ENCODE measurements at places on chromosomes 16 and 17. TPM values are rescaled to one million over a fixed set of nuclear protein-coding genes. Genes with fewer than 3 reads are reported as not detected.

Gene GAS2L2
- not detected for total RNA-seq

Gene CA4
- not detected for total RNA-seq

Gene SMTNL2
- total RNA-seq = 1.7 TPM

Gene FCSK
- total RNA-seq = 16.8 TPM

Gene B3GNT9
- total RNA-seq = 44.9 TPM

Gene SLC13A2
- total RNA-seq = not detected

Gene GAS7
- 18.4 TPM for total RNA-seq

Gene KRT24
- total RNA-seq = not detected

Gene SLC38A8
- not detected for total RNA-seq

Gene VASN
- total RNA-seq = 62.7 TPM

Gene ELMO3
- total RNA-seq = 1.7 TPM

Gene KRTAP16-1
- total RNA-seq = not detected

Gene TBX6
- 0.75 TPM for total RNA-seq

Gene TEX14
- total RNA-seq = 0.13 TPM

GRCh38 chr17:50484386-50485155 lies 5.9 kb downstream of the RSAD1 start:
- DNase-seq = no peak

DNA sequence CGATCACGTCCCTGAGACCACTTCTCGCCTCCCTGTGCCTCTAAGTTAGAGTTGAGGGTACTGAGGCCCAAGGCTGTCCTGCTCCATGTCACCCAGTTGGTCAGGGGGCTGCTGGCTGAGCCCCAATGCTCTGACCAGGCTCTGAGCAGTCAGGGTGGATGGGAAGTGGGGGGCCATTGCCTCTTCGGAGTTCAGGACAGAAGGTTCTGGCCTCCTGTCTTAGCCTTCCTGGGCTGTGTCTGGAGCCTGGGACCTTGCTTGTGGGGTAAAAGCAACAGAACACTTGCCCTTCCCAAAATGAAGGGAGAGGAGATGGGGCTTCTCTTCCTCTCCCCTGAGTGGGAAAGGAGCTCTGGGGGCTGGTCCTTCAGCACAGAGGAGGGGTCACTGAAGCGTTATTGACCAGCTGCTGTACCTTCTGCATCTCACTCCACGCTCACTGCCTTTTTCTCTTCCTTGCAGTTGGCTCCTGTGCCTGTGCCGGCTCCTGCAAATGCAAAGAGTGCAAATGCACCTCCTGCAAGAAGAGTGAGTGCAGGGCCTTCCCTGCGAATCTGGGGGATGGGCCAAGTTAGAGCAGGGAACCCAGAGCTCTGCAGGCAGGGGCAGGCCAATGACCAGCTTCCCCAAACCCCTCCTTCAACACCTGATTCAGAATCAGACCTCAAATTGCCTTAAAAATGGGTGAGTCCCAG lies 580 bp downstream of the MT1X start:
- DNase-seq = no peak

- DNase-seq = no peak
Observed at GRCh38 chr17:61462719-61463315, 10.6 kb downstream of the TBX4 start.

DNA sequence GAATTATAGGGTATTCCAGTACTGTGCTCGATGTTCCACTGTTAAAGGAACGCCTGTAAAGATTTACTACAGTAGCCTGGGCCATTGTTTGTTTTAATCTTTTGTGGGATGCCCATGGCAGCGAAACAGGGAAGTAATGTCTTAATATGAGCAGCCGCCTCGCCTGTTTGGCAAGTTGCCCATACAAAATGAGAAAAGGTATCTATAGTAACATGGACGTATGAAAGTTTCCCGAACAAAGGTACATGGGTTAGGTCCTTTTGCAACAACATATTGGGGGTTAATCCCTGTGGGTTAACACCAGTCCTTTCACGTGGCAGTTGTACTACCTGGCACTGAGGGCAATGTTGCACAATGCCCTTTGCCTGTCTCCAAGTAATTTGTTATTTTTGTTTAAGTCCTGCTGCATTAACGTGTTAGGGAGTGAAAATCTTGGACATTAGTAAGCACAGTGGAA lies 21.1 kb upstream of the TMC5 start:
- no peak for DNase-seq

DNA sequence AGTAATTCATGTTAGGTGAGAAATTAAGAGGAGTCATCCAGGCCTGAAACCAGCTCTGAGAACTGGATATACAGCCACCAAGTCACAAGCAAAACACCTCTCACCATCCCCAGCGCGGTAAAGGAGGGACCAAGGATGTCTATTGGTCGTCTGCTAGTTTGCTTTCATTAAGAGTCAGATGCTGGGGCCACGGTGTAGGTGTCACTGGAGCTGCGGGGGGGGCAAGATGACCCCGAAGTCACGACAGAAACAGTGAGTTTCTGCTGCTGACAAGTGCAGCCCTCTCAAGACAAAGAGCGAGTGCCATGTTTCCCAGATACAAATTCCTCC lies 790 bp downstream of the NCBP3 start:
- no peak for DNase-seq

- DNase-seq = no peak
Observed at GRCh38 chr17:60641126-60641525, 36.5 kb upstream of the BCAS3 start.

DNA sequence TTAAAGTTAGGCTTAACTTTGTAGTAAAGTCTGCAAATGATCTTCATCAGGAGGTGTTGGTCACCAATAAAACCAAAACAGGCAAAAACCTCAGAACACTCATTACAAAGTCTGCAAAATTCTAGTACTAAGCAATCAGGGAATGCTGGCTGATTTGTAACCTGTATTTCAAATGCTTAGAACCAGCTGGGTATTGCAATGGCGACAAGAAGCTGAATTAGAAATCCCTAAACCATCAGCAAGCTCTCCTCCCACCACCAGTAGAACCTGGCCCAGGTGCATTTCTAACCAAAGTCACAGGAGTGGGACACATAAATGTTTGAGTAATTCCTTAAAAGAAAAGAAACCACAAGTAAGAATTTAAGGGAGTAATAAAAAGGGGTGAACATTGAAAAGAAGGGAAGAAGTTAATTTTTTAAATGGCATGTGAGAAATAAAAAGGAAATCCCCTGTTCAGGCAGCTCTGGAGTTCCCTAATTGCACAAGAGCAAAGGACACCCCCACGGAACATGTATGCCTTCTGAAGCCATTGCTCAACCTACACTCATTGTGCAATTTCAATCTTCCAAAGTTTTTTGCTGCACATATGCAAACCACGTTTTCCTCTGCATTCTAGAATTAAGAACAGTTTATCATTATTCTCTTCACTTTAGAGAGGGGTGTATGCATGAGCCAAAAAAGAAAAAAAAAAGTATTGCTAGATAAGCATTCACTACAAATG lies 102.9 kb downstream of the HIC1 start:
- no peak for DNase-seq

GRCh38 chr16:86224126-86224525 lies 286.2 kb upstream of the FOXF1 start:
- no peak for DNase-seq

GRCh38 chr16:66746682-66747081 lies 4.7 kb downstream of the DYNC1LI2 start:
- DNase-seq = no peak

DNA sequence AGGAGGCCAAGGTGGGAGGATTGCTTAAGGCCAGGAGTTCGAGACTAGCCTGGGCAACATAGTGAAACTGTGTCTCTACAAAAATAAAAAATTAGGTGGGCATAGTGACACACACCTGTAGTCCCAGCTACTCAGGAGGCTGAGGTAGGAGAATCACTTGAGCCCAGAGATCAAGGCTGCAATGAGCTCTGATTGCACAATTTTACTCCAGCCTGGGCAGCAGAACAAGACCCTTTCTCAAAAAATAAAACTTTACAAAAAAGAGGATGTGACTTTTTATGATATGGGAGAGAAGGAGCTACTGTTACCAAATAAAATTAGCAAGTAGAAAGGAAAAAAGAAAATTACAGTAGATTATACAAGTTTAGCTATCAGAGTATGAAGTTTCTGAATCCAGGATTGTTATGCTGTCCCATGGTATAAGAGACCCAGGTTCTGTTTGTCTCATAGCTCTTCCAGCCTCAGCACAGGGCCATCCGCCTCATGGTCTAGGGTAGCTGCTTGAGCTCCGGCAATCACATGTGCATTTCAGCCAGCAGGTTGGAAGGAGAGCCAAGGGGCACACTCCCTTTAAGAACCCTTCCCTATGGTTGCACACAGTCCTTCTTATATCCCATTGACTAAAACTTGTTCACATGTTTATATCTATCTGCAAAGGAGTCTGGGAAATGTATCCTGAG lies 13.5 kb downstream of the EEF2K start:
- DNase-seq = no peak

GRCh38 chr16:30797670-30798309 lies 10.8 kb upstream of the ZNF629 start:
- DNase-seq = no peak

DNA sequence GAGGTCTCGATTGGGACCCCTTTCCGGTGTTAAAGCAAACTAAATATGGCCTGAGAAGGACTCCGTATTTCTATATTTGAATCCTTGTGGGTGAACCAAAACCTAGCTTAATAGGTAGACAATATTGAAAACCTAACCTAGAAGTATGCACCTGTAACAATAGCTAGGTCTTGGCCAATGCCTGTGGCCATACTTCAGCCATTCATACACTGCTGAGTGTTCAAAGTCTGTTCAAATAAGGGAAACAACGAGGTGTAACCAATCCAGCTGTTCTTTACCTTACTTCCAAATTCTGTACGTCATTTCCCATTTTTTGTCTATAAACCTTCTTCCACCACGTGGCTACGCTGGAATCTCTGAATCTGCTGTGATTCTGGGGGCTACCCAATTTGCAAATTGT lies 34.1 kb upstream of the HELZ start:
- DNase-seq = no peak

GRCh38 chr17:80339731-80340456 lies 75.1 kb upstream of the ENDOV start:
- DNase-seq = no peak

GRCh38 chr17:7909089-7909488 lies 7.0 kb downstream of the RNF227 start:
- DNase-seq = no peak

DNA sequence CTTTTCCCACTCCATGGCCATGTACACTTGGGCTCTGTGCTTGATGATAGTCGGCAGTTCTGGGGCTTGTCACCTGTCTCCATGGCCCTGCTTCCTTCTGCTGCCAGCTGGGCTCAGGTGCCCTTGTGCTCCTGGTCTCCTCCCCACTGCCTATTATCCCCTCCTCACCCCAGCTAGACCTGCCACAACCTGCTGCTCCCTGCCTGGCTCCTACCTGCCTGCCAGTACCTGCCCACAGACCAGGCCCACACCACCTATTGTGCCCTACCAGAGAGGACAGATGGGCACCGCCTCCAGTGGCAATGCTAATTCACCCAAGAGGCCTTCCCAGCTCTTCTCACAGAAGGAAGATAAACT lies 538 bp upstream of the RAPGEFL1 start:
- DNase-seq = no peak

GRCh38 chr16:85579191-85579590 lies 33.9 kb upstream of the GSE1 start:
- DNase-seq = no peak

- no peak for DNase-seq
Observed at GRCh38 chr16:27315333-27316037, 1.7 kb downstream of the IL4R start.

DNA sequence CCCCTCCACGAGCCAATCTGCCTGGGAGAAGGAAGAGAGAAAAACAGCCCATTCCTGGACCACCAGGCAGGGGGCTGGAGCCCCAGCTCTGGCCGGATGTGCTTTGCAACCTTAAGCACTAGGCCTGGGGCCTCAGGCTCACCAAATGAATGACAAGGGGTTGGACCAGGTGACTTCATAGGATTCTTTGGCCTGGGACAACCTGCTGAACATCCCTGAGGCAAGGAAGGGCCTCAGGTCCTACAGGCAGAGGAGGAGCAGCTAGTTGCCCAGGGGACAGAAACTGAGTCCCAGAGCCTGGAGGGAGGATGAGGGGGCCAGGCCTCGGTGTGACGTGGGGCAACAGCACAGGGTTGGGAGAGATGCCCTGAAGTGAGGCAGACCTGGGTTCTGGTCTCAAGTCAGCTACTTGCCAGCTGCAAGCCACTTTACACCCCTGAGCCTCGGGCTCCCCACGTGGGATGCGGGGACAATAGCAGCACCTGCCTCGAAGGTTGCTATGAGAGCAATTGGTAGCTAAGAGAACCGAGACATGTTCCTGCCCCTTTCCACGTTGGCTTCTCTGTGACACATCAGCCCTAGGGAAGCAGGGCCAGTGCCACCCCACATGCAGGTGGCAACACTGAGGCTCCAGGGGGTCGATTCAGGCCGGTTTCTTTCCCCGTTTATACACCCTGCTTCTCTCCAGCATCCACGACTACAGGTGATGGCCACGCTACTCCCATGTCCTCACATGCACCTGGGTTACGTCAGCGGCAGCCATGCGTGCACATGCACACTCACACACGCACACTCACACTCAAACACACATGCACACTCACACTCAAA lies 42.6 kb downstream of the CFAP20 start:
- no peak for DNase-seq

DNA sequence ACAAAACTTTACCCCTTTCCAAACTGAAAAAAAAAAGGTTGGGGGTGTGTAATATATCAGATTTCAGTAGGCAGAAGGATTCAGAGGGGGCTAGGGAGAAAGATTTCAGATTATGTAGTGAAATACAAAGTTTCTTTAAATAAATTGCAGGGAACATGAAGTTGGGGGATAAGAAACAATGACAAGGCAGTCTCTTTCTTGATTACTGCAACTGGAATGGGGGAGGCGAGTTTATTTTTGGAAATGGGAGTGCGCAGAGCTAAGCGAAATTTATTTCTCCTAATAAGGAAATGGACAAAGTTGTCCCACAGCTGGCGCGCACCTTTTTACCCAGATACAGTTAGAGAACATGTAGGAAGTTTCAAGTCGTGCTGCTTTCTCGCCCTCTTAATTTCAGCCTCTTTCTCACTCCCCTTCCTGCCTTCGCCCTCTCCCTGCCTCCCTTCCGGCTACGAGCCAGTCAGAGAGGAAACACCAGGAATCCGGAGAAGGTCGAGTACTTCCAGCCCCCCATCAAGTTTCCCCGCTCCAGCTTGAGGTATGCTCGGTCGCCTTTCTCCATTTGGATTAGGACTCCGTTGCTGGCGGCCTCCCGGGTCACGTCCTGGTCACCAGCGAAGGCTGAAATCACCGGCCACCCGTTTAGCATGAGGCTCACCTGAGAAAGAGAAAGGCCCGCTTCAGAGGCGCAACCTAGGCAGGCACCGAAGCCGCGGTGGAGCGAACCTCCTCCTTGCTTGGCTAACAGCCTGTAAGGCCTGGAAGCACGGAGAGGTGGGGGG lies 2.5 kb downstream of the CBLN1 start:
- no peak for DNase-seq

DNA sequence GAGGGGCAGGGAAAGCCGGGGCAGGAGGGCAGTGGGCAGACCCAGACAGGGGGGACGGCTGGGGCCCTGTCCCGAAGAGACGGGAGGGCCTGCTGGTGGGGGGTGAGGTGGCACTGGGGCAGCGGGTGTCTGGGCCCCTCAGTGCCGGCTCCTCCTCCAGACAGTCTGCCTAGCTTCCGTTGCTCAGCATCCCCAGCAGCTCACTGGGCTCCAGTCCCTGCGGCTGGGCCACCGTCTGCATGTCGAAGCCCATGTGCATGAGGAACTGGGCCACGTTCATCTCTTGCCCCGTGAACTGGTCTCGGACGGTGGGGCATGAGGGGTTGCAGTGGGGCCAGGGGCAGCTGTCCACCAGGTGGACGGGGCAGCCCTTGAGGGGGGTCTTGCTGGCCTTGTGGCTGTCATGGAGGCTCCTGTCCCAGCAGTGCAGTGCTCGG lies 5.8 kb upstream of the MYADML2 start:
- DNase-seq = no peak

- no peak for DNase-seq
Observed at GRCh38 chr16:89135166-89135565, 36.4 kb upstream of the CDH15 start.

- no peak for DNase-seq
Observed at GRCh38 chr17:53707566-53707965, 115.2 kb upstream of the KIF2B start.
